ENCODE measurements at places on chromosomes 6 and 20. TPM values are rescaled to one million over a fixed set of nuclear protein-coding genes. Genes with fewer than 3 reads are reported as not detected.

DNA sequence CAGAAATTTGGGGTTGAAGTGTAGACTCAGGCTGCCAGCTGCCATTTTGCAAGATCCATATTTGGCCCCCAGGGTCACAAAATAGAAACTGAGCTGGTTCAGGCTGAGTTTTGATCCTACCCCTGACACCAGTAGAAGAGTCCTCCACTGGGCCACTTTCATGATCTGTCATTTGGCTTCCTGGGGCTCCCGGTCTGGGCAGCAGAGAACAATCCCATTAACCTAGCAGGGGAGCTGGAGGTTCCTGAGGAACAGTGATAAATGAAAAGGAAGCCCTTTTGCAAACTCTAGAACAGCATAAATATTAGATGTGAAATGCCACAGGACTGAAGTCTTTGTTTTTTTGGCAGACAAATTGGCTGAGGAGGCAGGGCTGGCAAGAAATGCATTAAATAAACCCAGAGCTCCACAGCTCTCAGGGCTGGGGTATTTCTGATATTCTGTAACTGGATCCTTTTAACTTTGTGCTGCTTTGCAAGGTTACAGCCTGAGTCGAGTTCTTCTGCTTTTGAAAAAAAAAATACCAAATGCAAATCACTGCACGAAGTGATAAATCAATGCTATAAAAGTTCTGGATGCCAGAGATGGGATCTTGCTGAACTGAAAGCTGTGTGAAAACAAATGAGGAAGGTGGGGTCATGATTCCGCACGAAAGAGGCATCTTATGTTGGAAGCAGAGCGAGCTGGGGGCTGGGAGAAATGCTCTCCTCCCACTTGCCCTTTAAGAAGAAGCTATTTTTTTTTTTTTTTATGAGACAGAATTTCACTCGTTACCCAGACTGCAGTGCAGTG, 64.4 kb downstream of the SULF2 start:
- DNase-seq: no peak

The FKBP1C gene
- 1.6 TPM for total RNA-seq

DNA sequence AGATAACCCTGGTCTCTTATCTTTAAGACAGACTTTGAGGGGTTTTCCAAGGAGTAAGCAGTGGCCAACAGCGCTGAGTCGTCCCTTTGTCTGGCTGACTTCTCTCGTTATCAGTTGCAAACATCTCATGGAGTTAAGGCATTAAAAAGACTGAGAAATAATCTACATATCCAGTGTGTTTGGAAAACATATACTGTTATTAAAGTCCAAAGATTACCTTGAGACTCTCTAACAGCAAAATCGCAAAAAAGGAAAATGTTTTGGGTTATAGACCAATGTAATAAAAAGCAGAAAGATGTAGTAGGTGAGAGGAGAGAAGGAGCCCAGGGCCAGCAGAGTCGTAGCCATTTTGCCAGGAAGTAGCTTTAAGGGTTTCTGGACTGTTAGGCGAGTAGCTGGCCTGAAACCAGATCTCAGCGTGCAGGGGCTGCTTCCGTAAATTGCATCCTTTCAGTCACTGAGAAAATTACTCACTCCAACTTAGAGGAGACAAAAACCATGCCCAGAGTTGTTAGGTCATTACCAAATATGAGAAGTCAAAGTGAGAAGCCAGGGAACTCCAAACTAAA, 24.6 kb downstream of the MYLK4 start:
- DNase-seq: no peak

The DSN1 gene
- 11.1 TPM for total RNA-seq

The SNX3 gene
- 60.8 TPM for total RNA-seq

The TUBB2B gene
- 0.27 TPM for total RNA-seq

- DNase-seq: no peak
Observed at GRCh38 chr20:18613553-18613952, 25.7 kb downstream of the DTD1 start.

DNA sequence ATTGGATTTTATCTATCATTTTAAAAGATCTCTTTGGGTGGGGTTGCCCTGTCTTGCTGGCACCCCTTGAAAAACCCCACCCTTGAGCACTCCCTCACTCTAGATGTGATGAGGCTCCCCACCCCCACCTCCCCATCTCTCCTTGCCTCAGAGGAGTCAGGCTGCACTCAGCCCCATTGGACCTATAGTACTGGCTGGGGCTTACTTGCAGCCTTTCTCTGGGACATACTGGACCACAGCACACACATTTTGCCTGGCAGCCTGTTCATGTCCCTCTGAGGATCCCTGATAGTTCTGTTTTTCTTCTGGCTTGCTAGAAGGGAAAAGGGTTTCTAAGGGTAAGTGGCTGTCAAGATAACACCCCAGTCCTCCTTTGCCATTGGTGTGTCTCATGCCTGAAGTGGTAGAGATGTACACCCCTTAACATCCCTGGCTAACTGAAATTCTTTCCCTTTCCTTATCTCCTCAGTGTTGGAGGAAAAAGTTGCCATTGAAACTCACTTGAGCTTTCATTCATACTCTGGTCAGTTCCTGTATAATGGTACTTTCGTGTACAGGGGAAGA, 553.4 kb upstream of the CITED2 start:
- no peak for DNase-seq

The PLN gene
- 0.20 TPM for total RNA-seq

The MRAP2 gene
- total RNA-seq: not detected

- DNase-seq: no peak
Observed at GRCh38 chr6:148578489-148578814, 168.4 kb upstream of the UST start.

GRCh38 chr6:45419571-45420082, 41.9 kb upstream of the SUPT3H start:
- DNase-seq: peak; percentile 56

DNA sequence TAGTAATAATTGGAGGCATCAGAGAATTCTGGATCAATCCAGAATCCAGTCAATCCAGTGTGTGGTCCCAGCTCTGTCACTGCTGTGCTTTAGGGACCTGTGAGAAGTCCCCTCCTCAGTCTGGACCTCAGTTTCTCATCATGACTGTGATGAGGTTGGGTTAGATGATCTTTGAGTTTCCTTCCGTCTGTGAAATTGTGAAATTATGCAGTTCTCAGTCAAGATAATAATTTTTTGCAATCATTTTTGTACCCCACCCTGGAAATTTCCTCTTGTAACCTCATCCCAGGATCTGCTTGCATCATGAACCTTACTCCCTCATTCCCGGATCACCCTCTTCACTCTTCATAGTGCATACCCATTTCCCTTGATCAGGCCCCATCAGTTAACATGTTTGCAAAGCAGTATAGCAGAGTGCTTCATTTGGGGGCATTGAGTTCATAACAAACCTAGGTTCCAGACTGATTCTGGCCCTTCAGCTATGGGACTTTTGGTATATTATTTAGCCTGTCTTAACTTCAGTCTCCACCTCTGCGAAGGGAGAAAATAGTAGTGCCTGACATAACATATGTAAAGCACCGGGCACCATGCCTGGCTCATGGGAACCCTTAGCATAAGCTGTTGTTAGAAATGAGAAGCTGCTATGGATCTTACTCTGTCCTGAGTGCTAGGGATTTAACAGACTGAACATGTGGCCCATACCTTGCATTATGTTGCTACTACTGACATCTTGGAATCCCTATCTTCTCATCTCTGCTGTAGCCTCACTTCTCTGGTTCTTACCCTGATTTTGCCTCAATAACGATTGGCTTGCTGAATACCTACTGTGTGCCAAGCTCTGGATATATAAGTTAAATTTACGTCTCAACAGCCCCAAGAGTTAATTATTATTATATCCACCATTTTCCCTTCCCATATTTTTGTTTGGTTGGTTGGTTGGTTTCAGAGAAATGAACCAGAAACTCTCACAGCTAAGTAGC, 1.3 kb downstream of the ZNF76 start:
- DNase-seq: no peak

The RFX6 gene
- not detected for total RNA-seq

- no peak for DNase-seq
Observed at GRCh38 chr20:50306478-50307423, 116.1 kb downstream of the CEBPB start.

- no peak for DNase-seq
Observed at GRCh38 chr6:115854866-115855665, 205.6 kb downstream of the FRK start.

The HLA-DPA1 gene
- 20.2 TPM for total RNA-seq

The HUS1B gene
- 2.8 TPM for total RNA-seq

DNA sequence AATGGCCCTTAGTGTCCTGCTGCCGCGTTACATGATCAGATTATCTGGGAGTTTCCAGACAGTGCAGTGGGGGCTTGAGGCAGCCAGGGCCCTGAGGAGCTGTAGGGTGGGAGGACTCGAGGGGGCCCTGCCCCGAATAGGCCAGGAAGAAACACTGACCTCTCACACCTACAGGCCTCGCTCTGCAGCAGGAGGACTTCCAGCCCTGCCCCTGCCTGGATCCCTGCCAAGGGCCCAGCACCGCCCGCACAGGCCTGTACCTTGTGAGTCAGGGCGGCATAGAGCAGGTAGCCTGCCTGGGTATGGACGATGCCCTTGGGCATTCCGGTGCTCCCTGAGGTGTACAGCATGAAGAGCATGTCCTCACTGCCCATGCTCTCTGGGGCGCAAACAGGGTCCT, 30.1 kb upstream of the APMAP start:
- DNase-seq: no peak

DNA sequence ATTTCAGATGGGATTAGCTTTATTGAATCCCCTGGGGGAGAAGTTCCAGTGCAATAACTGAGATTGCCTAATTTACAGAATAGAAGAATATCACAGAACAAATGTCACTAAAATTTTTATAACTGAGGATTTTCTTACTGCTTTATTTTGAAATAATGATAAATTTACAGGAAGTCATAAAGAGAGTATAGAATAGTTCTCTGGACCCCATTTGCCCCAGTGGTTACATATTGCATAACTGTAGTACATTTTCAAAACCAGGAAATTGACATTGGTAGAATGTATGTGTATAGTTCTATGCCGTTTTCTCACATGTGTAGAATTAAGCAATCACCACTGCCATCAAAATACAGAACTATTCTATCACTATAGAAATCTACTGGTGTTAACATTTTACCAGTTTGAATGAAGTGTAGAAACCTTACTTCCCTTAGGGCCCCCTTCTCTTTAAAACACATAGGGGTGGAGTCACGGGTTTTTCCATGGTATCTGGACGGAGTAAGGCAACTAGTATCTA, 18.3 kb downstream of the KIF6 start:
- no peak for DNase-seq

DNA sequence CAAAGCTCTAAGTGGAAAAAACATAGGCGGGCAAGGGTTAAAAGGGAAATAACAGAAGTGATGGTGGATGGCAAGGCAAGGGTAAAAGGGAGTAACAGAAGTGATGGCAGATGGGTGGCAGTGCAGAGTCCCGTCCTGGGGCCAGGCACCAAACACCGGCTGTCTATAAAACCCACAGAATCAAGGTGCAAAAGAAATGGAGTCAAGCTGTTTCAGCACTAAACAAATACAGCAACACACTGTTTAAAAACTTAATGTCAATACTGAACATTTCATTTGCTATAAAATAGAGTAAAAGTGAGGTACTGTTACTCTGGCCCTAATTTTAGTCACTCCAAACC, 87.6 kb downstream of the MAN1A1 start:
- DNase-seq: no peak

GRCh38 chr20:57410398-57410920, 19.3 kb downstream of the RBM38 start:
- no peak for DNase-seq

DNA sequence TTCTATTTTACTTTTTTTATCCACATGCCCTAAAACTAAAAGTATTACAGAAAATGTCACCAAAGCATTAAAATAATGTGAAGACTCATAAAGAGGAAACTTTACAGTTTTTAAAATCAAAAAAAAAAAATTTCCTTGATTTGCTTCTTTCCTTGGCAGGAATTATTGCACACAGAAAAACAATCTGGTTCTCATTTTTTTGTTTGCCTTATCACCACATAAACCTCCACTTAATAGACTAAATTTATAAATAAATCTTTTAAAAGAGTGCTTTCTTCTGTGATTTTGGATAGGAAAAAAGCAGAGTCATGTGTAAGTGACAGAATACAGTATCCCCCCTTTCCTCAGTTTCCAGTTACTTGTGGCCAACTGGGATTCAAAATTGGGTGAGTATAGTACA, 695.1 kb upstream of the CITED2 start:
- no peak for DNase-seq

GRCh38 chr6:157464653-157465535, 83.9 kb downstream of the ZDHHC14 start:
- no peak for DNase-seq

- no peak for DNase-seq
Observed at GRCh38 chr20:37871751-37872150, 31.2 kb upstream of the VSTM2L start.

DNA sequence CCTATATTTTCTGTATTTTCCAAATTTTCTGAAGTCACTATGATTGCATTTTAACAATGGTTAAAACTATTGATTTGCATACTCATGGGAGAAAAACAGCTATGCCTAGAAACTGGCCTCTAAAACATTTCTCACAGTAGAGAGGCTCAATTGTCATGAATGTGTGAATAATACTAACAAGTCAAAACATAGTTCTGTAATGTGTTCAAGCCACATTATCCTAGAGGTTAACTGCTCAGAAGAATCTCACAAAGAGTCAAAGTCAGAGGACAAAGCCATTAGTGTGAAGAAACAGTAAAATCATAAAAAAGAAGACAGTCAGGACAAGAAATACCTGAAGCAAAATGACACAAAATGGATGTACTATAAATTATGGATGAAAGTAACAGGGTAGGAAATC, 12.5 kb upstream of the ALDH8A1 start:
- no peak for DNase-seq

- no peak for DNase-seq
Observed at GRCh38 chr6:35757456-35758123, 18.8 kb upstream of the CLPSL2 start.

The MAP7 gene
- 1.1 TPM for total RNA-seq

The BMP2 gene
- total RNA-seq: 0.08 TPM

GRCh38 chr6:24517659-24518543, 23.1 kb downstream of the ALDH5A1 start:
- DNase-seq: no peak

- DNase-seq: no peak
Observed at GRCh38 chr6:157954150-157955117, 27.2 kb upstream of the SYNJ2 start.

GRCh38 chr6:132763269-132763668, 5.6 kb upstream of the VNN2 start:
- DNase-seq: peak; percentile 70

GRCh38 chr6:105935416-105935815, 150.7 kb upstream of the PRDM1 start:
- no peak for DNase-seq

The SLC29A1 gene
- 0.86 TPM for total RNA-seq

GRCh38 chr20:2967841-2968240, 75.6 kb upstream of the GNRH2 start:
- DNase-seq: no peak

The GLP1R gene
- total RNA-seq: not detected

The NKAPL gene
- 0.30 TPM for total RNA-seq

DNA sequence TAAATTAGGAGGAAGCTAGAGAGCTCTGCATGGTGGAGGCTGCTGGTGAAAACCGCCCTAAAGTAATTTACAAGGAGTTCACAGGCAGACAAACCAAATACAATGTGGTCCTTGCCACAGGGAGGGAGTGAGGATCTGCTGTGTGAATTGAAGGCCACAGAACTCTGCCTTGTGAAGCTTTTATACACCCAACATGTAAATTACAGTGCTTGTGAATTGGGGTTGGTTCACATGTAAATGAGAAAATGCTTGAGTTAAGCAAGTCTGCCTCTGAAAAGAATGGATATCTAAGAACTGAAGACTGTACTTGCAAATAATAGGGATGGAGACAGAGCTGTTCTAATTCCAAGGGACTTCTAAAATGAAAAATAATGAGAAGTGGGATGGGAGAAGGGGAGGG, 194.2 kb downstream of the SLC35F1 start:
- no peak for DNase-seq

Measured in naive thymus-derived CD4-positive, alpha-beta T cell (primary cell).